ENCODE measurements at places on chromosomes 16 and 17.

DNA sequence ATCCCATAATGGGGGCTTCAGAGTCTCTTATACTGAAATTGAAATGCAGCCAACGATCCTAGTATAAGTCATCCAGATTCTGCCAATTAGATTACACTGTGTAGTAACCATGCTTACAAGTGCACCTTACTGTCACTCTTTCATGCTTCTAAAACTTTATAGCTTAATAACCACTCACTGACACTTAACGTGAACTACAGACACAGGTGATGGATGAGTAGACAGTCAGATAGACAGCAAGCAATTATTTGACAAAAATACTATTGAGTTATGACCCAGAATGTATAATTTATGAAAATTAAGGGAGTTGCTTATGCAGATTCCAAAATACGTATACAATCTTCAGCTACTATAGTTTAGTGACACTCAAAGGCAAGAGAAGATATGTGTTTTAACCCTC is 6.3 kb downstream of the CDH8 start:
- DNase-seq: no peak

GRCh38 chr16:80596507-80597207 is 55.9 kb downstream of the DYNLRB2 start:
- DNase-seq: no peak

DNA sequence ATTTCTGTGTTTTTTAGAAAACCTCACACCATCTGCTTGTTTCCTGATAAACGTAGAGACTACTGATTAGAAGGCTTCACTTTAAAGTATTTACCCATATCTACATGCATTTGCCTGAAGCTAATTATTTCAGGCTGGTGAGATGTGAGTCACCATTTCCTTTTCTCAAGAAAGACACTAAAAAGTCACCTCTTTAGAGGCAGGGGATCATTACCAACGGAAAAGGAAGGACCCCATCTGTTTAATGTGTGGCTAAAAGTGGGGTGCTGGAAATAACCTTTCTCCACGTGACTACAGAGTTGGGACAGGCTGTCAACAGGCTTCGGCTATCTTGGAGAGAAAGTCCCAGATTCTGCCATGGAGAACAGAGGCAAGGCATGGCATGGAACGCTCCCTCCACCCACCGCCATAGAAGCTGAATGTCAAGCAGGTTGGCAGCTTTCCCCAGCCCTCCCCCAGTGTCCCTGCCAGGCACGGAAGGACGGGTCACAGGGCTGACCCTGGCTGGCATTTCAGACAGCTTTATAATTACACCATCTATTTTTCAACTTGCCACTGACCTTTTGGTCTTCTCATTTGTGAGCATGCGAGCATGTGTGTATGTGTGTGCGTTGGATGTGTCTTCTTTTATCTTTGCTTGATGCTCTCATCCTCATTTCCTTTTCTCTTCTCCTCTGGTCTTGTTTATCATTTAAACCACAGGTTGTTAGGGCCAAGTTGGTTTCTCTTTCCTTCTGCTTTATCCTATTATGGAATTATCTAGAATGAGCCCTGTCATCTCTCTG is 157.0 kb downstream of the CPPED1 start:
- no peak for DNase-seq

- DNase-seq: no peak
Measured at GRCh38 chr17:27990100-27990499, 52.4 kb upstream of the NLK start.

- DNase-seq: no peak
Measured at GRCh38 chr17:42392692-42393415, 4.6 kb upstream of the STAT3 start.

- no peak for DNase-seq
Measured at GRCh38 chr17:83034525-83034924, 44.9 kb upstream of the METRNL start.

DNA sequence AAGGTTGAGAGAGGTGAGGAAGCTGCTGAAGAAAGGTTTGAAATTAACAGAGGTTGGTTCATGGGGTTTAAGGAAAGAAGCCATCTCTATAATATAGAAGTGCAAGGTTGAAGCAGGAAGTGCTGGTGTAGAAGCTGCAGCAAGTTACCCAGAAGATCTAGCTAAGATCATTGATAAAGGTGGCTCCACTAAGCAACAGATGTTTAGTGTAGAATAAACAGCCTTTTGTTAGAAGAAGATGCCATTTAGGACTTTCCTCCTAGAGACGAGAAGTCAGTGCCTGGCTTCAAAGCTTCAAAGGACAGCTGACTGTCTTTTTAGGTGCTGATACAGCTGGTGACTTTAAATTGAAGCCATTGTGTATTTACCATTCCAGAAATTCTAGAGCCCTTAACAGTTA is 29.3 kb downstream of the GOSR1 start:
- no peak for DNase-seq

DNA sequence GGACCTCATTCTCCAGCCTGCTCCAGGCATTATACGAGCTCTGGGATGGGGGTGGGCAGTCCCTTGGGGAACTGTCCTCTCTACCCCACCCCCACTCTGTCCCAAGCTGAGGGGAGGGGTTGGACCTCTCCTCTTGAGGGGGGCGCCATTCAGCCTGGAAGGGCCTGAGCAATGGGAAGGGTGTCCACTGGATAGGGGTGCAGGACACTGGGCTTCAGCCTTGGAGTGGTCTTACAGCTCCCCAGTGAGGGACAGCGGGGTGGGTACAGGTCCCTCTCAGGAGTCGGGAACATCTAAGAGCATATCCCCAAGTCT is 9.5 kb upstream of the CBX8 start:
- DNase-seq: no peak

DNA sequence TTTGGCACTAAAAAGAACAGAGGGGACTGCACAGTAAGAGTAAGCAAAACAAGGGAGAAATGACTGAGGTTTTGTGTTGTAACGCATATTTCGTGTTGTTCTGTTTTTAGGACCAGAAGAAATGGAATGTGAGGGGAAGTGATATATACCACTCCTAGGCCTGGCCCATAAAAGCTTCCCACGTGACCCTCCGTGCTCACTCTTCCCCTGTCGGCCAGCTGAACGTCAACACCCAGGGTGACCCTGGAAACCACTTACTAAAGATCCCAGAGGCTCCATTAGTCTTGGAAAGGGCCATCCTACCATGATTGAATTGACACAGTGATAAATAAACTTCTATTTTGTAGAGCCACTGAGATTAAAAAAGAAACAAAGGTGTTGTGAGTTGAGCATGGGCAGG is 79.8 kb downstream of the HELZ start:
- DNase-seq: peak; percentile 21

GRCh38 chr16:10780628-10781027 is 37.0 kb downstream of the NUBP1 start:
- no peak for DNase-seq

- DNase-seq: no peak
Measured at GRCh38 chr17:42402117-42402516, 13.9 kb upstream of the STAT3 start.

GRCh38 chr17:9104370-9105041 is 83.2 kb downstream of the NTN1 start:
- peak; percentile 33 for DNase-seq
